ENCODE measurements at places on chromosomes 1 and 21.

DNA sequence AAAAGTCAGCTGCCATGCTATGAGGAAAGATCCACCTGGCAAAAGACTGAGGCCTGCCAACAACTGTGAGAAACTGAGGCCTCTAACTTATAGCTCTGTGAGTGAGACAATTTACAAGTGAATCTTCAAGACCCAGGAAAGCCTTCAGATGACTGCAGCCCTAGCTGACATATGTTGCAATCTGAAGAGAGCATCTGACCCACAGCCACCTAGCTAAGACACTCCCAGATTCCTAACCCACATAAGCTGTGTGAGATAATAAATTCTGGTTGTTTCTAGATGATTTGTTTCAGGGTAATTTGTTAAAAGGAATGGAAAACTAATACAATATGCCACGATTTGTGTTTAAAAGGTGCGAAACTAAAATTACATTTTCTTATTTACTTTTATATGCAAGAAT lies 55.1 kb downstream of the HFM1 start:
- DNase-seq: no peak

GRCh38 chr1:214379236-214379970 lies 98.4 kb downstream of the SMYD2 start:
- no peak for DNase-seq

- no peak for DNase-seq
These were observed 147.6 kb downstream of the DSCAM start for GRCh38 chr21:40699366-40699765.

GRCh38 chr1:17524645-17525044 lies 14.9 kb upstream of the ARHGEF10L start:
- no peak for DNase-seq

- no peak for DNase-seq
These were observed 22.8 kb upstream of the POFUT2 start for GRCh38 chr21:45310459-45310858.

GRCh38 chr1:93738926-93739325 lies 57.3 kb upstream of the BCAR3 start:
- no peak for DNase-seq

DNA sequence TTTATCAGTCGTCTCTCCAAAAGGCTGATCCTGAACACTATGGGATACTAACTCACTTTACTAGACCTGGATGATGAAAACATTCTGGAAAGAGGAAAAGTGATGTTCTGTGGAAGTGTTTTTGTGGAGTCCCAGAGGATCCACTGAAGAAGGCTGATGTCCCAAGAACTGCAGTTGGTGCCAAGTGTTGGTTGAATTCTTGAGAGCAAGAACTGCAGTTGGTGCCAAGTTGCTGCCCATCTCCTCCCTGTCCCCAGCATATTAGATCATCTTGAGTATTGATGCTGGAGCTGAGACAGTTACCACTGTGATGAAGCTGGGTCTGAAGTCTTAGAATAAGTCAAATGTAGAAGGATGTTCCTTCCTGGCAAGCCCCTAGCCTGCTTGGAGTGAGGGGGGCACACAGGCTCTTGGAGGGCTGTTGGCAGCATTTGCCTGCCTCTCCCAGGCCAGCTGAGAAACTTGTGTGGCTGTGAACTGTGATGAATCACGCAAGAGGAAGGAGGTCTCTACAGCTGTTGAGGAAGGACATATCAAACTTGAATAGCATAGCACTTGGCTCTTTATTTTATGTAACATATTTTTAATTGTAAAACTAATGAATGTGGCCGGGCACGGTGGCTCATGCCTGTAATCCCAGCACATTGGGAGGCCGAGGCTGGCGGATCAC lies 48.1 kb downstream of the DNAJC6 start:
- no peak for DNase-seq
